ENCODE measurements at places on chromosomes 11 and 22. TPM values are rescaled to one million over a fixed set of nuclear protein-coding genes. Genes with fewer than 3 reads are reported as not detected.

Gene BTBD18
- not detected for total RNA-seq

Gene TRIM34
- total RNA-seq, result 10.4 TPM

Gene OR8G5
- not detected for total RNA-seq

Gene MUC5AC
- not detected for total RNA-seq

Gene NPAS4
- total RNA-seq, result 0.07 TPM

Gene MS4A6A
- total RNA-seq, result not detected

Gene JHY
- total RNA-seq, result 2.4 TPM

Gene ABCG4
- not detected for total RNA-seq

Gene ASRGL1
- total RNA-seq, result 1.2 TPM

Gene ZNF280B
- 2.5 TPM for total RNA-seq

Gene OR10A5
- not detected for total RNA-seq

Gene INS
- total RNA-seq, result not detected

Gene CLDN5
- not detected for total RNA-seq

Gene P2RX6
- total RNA-seq, result 0.18 TPM

Gene HOATZ
- total RNA-seq, result not detected

Gene SOX6
- 0.46 TPM for total RNA-seq

Data from activated CD4-positive, alpha-beta T cell treated with anti-CD3 and anti-CD28 coated beads for 36 hours (primary cell).